ENCODE measurements at places on chromosomes 3 and 15.

DNA sequence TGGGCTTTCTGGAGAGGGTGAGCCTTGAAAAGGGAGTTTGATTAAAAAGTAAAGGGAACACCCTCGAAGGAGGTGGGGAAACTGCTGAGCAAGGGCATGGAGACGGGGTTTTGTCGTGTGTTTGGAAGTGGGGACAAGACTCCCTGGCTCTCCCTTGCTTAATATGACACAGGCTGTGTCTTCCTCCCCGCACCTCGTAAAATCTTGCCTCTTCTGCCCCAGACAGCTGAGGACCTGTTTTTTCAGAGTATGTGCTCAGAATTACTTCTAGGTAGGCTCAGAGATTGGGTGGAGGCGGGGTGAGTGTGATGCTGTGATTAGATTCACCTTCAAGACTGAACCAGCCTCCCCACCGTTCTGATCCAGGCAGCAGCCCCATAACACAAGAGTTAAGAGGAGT is 244.4 kb upstream of the TLE3 start:
- DNase-seq: no peak

DNA sequence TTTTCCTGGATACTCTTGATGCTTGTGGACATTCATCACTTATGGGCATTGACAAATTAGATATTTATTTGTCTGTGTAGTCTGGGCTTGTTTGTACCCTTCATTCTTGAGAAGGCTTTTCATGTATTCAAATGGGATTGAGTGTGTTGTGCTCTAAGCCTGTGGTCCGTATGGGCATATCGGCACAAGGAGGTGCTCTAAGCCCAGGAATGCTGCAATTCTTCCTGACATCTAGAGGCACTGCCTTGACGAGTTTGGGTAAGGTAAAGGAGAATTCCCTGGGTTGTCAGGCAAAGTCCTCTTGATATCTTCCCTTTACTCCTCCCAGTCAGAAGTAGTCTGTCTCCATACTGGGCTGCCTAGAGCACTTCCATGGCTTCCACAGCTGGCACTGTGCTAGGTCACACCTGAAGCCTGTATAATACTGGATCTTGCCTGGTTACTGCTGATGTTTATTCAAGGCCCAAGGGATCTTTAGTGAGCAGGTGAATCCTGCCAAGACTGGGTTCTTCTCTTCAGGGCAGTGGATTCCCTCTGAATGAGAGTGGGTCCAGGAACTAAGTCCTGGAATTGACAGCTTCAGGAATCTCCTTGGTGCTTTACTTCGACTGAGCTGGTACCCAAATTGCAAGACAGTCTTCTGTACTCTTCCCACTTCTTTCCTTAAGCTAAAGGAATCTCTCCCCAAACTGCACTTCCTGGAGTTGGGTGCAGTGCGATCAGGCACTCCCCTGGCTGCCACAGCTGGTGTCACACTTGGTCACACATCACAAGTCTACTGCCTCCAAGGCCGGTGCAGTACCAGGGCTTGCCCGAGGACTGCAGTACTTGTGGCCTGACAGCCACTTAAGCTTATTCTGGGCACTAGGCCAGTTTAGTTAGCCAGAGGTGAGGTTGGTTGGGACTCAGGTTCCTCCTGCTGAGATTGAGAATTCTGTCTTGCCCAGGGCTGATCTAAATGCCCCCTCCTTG is 46.0 kb downstream of the GALK2 start:
- DNase-seq: no peak

DNA sequence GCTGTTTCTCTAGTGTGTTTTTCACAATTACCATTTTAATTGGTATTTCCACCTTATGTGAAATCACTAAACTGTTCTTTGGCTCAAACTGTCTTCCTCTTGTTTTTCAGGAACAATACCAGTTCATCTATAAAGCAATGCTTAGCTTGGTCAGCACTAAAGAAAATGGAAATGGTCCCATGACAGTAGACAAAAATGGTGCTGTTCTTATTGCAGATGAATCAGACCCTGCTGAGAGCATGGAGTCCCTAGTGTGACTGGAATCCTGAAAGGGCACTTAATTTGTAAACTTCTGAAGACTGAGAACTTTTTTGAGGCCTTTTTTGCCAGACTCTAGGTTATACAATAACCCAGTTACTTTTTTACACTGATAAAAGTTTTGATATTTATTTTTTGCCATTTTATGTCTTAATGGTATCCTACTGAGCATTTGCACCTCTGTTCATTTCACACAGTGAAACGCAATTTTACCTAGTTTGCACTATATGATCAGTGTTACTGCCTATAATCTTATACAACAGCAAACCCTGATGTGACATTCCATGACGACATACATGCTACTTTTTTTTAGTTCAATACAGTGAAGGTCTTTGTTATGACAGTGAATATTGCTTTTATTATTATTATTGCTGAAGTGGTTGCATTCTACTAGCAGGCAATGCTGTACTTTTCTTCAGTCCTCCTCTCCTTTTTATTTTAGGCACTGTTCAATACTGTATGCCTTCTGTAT is 80.1 kb downstream of the FEZF2 start:
- no peak for DNase-seq

DNA sequence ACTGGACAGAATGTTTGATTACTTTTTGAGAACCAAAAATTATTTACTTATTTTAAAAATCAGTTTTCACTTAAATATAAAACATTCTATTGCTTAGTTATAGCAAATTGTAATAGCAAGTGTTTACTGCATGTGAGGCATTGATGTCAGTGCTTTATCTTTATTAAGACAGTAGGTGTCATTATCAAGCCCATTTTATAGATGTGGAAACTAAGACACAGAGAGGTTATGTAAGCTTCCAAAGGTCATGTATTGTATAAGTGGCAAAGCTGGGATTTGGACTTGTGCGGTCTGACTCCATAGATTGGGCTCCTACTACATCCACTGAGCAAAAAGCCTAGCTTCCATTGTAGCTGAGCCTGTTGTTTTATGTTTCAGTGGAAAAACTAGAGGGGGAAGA is 17.6 kb downstream of the ZNF589 start:
- DNase-seq: no peak

DNA sequence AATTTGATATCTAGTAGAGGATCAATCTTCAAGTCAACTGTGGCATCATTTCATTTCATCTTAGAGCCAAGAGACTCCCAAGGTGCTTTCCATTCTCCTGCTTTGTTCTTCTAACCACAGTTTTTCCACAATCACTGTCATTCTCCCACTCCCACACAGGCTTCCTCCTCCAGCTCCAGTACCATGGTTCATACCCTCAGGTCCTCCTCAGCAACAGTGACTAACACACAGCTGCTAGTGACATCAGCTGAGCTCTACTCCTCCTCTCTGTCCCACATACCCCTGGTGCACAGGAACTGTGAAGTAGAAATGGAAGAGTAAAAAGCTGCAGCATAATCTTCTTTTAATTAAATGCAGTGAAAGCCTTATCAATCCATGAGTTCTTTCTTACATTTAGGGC is 200.2 kb upstream of the DPH6 start:
- DNase-seq: no peak

GRCh38 chr15:93384886-93385285 is 295.9 kb upstream of the RGMA start:
- no peak for DNase-seq

DNA sequence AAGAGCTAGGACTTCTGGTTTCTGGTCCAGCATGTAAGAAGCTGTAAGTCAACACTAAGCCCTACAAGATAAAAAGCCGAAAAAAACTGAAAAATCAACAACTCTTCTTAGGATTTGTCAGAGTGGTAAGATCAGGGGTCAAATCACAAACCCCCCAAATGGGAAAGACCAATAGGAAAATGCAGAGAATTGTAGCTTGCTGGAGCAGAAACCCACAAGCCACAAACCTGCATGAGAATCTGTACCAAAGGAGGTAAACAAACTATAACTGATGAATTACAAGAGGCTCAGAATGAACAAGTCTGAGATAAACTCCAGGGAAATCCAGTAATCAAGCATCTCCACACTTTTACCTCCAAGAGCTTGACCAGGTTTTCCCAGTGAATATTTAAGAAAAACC is 36.0 kb downstream of the RFX7 start:
- no peak for DNase-seq

GRCh38 chr3:122100083-122100482 is 44.9 kb downstream of the CD86 start:
- DNase-seq: no peak

DNA sequence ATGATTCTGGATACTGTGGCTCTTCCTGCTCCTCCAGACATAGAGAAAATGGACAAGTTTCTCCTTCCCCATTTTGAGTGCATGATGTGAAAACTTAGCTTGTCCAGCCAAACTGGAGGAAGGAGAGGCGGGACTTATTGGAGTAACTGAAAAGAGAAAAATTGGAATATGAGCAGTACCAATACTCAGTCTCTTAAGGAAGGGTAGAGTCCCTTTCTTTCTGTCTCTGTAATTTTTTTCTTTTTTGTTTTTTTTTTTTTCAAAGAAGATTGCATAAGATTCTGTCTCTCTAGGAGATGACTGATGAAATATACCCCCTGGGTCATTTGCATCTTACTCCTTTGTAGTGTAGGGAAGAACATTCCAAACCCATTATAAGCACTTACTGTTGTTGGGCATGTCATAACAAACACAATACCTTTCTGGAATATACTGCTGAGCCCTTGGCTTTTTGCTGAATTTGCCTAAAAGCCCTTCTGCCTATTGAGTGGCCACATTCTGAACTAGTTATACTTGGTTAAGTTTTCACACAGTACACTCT is 498.1 kb upstream of the TPRG1 start:
- no peak for DNase-seq

GRCh38 chr3:82157952-82158351 is 396.5 kb upstream of the GBE1 start:
- no peak for DNase-seq

- DNase-seq: no peak
Observed at GRCh38 chr3:105801397-105801796, 67.4 kb downstream of the CBLB start.

GRCh38 chr3:68972358-68972979 is 40.1 kb upstream of the TAFA4 start:
- peak; percentile 34 for DNase-seq

GRCh38 chr15:72193836-72194396 is 3.7 kb downstream of the GRAMD2A start:
- DNase-seq: no peak

DNA sequence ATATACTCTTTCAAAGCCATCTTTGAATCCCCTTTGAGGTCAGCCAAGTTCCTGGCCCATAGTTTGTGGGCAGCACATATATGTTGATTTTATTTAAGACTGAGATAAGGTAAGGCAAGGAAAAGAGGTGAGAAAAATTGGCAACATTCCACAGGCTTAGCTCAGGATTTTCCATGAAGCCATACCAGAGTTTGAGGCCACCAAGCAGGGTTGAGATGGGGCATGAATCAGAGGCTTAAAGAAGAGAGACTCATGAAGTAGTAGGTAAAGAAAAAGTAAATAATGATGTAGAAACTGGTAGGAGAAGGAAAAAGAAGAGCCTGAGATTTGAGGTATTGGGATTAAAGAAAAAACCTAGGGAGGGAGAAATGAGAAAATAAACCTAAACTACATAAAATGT is 89.2 kb downstream of the MYO5A start:
- DNase-seq: no peak

DNA sequence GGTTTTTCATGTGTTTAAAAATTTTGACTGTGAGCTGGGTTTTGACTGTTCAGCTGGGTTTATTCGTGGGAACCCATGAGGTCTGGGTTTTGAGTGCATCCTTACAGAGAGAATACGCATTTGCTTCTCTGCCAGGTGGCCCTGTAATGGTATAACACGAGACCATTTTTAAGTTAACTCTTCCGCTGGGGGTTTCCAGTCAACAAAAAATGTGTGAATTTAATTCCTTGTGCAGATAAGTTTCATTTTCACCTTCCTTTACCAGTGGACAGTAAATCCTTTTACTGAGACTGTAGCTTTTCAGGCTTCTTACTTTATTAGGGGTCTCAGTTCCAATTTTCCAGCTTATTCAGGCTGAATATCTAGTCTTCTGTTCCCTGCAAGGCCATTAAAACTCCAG is 149.6 kb downstream of the OPA1 start:
- no peak for DNase-seq

All from stimulated activated CD8-positive, alpha-beta memory T cell treated with anti-CD3 and anti-CD28 coated beads, Interleukin-2, amount 100 ng/mL, for 48 hours (primary cell).